Stimulated activated CD8-positive, alpha-beta memory T cell treated with anti-CD3 and anti-CD28 coated beads, Interleukin-4, amount 100 ng/mL, for 1 hour (primary cell): ENCODE measurements at places on chromosomes 5 and 9.

- no peak for DNase-seq
Observed at GRCh38 chr5:164359260-164360255, 854.1 kb downstream of the MAT2B start.

DNA sequence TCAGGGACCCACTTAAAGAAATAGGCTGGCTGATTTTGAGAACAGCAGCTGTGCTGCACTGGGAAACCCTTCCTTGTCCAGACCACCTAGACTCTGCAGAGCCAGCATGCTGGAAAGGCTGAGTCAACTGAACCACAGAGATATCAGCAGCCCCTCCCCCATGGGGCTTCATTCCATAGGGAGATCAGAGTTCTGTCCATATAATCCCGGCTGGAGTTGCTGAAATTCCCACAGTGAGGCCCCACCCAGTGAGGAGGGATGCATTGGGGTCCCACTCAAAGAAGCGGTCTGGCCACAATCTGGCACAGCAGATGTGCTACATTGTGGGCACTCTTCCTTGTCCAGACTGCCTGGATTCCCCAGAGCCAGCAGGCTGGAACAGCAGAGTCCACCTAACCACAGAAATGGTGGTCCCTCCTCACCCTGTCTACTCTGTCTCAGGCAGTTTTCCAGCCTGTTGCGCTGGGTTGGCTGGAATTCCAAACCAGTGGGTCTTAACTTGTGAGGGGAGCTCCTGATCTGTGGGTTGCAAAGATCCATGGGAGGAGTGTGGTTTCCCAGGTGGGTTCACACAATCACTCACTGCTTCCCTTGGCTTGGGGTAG, 127.1 kb downstream of the RNF180 start:
- no peak for DNase-seq

GRCh38 chr5:155728146-155728856, 598.7 kb upstream of the SGCD start:
- DNase-seq, result no peak

DNA sequence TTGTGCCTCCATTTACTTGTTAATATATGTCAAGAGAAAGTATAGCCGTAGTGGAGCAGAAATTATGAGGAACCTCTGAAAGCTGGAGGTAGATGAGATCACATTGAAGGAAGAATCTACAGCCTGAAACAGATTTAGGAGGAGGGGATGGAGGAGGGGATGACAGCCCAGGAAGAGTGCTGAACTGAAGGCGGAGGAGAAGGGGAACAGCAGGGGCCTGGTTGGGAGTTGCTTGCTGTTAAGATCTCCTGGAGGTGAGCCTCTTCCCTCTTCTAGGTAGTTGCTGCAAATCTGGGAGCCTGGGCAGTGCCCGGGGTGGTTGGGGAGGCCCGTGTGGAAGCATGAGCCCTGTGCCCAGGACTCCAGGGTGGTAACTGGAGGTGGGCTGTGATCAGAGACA, 111.8 kb upstream of the SEMA6A start:
- no peak for DNase-seq

GRCh38 chr9:89277454-89277853, 33.5 kb upstream of the CKS2 start:
- no peak for DNase-seq

DNA sequence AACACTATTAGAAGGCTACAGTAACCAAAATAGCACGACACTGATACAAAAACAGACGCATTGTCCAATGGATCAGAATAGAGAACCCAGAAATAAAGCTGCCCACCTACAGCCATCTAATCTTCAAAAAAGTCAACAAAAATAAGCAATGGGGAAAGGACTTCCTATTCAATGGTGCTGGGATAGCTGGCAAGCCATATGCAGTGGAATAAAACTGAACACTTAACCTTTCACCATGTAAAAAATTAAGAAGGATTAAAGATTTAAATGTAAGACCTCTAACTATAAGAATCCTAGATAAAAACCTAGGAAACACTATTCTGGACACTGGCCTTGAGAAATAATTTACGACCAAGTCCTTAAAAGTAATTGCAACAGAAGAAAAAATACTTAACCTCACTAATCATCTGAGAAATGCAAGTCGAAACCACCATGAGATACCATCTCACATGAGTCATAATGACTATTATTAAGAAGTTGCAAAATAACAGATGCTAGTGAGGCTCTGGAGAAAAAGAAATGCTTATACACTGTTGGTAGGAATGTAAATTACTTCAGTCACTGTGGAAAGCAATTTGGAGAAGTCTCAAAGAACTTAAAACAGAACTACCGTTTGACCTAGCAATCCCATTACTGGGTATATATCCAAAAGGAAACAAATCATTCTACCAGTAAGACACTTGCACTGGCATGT, 203.3 kb upstream of the CDH9 start:
- no peak for DNase-seq

DNA sequence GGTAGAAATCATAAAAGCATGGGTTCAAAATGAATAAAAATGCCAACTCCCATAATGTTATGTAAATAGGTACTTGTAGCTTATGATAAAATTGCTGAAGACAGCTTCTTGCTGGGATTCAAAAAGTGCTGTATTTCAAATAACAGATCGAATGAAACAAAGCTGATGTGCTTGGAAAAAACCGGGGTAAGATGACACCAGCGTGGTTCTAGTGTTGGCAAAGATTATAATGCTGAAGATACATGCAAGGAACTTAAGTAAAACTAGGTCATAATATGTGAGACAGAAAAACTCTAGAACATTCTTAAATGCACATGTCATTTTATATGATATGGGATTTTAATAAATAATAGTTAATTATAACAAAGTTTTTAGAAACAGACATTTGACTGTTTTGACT, 44.4 kb upstream of the APC start:
- DNase-seq, result no peak

- DNase-seq, result no peak
Observed at GRCh38 chr5:81848362-81848880, 97.5 kb upstream of the SSBP2 start.

- no peak for DNase-seq
Observed at GRCh38 chr5:38384396-38384795, 126.0 kb downstream of the EGFLAM start.

GRCh38 chr5:140883373-140883772, 1.4 kb downstream of the PCDHA13 start:
- no peak for DNase-seq

- no peak for DNase-seq
Observed at GRCh38 chr9:137085920-137086530, 760 bp upstream of the MAN1B1 start.

DNA sequence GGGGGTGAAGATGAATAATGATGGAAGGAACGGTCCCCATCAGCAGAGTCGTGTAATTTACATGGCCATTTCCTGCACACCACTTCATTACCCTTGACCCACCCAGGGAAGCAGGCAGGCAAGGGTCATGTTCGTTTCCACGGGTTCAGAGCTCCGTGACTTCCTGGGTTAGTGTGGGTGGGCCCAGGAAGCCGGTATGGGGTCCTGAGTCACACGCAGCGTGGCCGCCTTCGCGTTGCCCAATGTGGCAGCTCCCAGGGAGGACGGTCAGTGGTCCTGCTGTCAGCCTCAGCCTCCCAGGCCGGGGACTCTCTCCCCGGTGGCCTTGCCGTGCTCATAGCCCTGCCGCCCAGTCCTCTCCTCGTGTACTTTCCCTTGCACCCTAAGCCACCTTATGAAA, 5.1 kb upstream of the TERT start:
- DNase-seq, result no peak

DNA sequence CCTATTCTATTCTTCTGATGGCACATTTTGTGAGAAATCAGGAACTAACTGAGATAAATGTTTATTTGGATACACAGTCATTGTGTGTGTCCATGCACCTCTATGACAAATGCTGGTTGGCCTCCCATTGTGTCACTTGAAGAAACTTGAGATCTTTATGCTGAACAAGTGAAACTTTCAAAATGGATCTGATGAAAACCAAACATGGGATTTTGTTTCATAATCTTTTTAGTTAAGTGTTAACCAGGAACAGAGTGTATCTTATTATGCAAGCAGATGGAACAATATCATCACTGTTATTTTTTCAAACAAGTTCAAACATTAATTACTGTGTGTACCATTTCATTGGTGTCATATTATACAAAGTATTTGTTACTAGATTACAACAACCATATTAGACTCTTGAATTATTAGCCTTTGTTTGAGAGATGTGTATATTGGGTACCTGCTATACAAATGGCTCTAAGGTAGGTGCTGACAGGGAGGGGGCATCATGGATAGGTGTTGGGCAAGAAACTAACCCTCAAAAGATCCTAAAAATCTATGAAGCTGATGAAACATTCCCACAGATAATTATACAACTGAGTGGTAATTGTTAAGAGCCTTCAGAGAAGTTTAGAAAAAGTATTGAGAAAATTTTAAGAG, 159.8 kb downstream of the PALM2AKAP2 start:
- DNase-seq, result no peak

GRCh38 chr5:1246711-1247431, 21.7 kb downstream of the SLC6A18 start:
- DNase-seq, result no peak

- DNase-seq, result no peak
Observed at GRCh38 chr5:178895615-178896571, at the start of gene ZFP2. Gene ZFP2 (plus strand): TSS chr5:178895913. CDS start chr5:178931314, 35,401 bp downstream.

GRCh38 chr5:39526914-39527477, 102.2 kb upstream of the DAB2 start:
- no peak for DNase-seq
